ENCODE measurements at places on chromosomes 2 and 18.

DNA sequence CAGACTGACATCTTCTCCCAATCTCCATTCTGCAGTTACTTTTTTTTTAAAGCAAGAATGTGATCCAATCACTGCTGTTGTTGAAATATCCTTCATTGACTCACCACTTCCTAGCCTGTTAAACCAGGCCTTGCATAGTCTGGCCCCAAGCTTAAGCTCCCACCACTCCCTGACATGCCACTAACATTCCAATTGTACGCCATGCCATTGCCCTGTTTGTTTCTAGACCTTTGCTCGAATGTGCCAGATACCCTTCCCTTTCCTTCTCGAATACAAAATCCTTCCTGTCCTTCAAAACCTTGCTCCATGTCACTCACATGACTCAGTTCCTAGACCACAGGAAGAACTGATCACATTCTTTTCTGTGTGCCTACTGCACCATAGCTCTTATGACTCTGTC is 224.2 kb downstream of the CYRIA start:
- no peak for DNase-seq

DNA sequence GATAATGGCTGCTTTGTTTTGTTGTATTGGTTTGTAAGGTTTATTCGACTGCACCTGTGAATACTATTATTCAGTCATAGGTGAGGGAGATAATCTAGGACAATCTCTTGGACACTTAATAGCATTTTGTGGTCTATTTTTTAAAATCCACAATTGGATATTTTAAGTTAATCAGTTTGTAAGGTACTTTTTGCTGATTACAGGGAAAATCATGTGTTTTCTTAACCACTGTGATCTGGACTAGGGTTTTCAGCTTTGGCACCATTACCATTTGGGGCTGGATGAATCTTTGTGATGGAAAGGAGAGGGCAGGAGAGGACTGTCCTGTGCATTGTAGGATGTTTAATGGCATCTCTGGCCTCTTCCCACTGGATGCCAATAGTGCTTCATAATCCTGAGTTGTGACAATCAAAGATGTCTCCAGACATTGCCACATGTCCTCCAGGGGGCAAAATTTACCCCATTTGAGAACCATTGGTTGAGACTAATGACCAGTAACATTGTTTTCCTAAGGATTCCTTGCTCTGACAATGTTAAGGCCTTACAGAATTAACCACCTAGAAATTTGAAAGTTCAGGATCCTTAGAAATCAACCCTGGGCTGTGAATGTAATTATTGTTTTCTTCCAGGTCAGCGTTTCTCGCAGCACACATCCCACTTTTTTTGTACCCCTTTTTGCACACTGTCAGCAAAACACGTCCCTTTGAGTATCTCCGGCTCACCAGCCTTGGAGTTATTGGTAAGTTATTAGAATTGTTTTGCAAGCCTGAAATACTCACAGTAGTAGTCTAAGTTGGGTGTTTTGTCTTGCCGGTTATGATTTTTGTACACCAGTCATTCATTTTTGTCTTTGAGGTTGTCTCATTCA is 15.6 kb downstream of the CNOT9 start:
- DNase-seq, result no peak

- DNase-seq, result peak; percentile 62
Observed at GRCh38 chr2:48356701-48357325, 173.1 kb upstream of the STON1 start.

DNA sequence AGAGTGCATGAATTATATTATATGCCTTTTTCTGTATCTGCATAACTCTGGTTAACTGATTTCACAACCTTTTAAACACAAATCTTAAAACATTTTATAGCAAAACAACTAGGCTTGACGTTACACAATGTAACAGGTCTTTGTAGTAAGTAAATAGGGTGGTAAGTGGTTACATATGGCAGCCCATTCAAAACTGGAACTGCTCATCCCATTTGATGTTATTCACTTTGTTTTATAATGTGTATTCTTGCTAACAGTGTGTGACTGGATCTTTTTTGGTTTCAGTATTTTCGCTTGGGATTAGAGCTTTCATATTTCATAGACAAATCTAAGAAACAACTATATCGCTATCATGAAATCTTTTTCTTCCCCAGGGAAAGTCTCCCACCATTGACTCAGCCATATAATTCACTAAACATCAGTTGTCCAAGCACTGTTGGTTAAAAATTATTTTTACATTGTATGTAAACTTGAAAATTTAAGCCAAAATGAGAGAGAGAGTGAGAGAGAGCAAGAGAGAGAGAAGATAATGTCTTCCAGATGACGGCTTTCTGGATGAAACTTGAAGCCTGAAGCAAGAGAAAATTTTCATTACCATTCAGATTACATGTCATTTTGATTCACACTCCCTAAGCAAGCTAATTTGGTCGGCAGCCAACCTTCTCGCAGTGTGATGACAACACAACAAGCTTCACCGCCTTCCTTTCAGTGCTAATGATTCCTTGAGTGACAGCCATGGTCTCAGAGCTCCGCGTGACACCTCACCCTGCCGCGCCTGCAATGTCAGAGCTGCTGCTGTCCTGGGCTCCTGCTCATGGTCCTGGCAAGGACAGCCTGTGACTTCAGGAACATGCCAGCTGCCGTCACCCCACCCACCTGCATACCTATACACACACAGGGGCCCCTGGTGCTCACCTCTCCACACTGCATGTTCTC is 946.9 kb upstream of the SOX11 start:
- DNase-seq, result no peak

GRCh38 chr2:127941461-127941860 is 55.7 kb upstream of the AMMECR1L start:
- DNase-seq, result no peak

DNA sequence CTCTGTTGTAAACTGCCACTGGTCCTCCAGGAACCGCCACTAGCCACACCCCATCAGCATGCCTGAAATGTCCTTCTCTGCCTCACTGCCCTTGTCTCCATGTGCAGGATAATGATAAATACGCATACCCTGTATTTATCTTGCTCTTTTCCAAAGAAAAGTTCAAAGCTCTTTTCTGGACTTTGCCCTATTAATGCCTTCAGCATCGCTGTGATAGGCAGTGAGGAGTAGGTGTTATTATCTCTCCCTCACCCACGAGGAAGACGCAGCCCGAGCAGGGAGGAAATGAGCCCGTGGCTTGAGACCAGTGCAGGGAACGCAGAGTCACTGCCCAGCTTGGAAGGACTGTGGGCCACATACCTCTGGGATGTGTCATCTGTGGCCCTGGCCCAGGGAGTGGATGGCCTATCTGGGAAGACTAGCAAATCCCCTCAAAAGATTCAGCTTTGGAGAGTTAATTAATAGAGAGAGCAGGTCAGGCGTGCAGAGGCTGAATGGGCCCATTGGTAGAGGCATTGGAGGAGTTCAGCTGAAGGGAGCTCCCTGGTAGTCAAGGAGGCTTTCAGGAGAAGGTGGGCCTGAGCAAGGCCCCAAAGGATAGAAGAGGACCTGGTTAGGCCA is 39.5 kb upstream of the MCFD2 start:
- DNase-seq, result no peak

DNA sequence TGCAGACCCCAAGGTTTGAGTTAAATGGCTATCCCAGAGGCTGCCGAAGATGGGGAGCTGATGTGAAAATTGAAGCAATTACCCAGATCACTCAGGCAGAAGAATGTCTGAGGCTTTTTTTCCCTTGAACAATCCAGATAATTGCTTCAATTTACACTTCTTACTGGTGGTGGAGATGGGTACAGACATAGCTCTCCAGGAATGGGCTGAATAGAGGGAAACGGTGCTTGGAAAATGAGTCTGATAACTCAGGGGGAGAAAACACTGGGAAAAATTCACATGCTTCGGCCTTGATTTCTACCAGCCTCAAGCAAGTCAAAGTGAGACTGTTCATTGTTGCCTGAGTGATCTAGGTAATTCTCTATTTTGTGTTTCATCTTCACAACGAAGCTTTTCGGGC is 9.5 kb upstream of the KIF5C start:
- DNase-seq, result no peak

DNA sequence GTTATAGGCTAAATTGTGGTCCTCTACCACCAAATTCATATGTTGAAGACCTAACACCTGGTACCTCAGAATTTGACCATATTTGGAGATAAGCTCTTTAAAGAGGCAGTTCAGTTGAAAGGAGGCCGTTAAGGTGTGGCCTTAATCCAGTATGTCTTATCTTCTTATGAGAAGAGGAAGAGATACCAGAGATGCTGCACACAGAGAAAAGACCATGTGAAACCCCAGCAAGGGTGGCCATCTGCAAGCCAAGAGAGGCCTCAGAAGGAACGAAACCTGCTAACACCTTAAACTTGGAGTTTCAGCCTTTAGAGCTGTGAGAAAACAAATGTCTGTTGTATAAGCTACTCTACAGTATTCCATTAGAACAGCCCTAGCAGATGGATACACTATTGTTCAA is 528.1 kb upstream of the DCC start:
- DNase-seq, result no peak

DNA sequence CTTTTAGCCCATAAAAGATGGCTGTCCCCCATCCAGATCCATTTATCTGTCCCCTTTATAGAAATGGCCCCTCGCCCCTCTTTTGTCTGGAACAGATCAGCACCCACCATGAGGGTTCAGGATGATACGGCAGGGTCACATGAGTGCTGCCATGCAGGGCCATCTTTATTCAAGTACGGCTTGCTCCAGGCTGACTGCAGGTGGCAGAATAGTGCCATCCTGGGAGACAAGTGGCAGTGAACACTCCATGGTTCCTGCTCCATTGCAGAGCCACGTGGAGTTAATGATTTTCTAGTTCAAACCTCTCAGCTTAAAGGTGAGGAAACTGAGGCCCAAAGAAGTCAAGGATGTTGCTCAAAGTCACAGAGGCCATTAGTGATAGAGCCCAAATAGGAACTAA is 180.6 kb downstream of the CLIP4 start:
- peak; percentile 10 for DNase-seq

DNA sequence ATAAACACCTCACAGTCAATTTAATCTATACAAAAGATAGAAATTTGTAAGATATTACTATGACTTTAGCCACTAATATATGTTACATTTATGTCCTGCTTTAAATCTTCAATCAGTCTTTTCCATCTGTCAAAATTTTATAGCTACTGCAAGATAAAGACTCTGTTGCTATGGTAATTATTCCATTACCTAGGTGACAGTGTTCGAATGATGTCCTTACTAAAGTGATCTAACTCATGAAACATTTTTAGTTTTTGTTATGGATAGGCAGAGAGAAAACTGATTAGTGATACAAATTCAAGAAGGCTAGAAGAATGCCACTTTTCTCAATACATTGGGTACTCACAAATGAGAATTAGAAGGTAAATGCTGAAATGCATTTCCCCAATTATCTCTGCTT is 359.9 kb upstream of the FSHR start:
- DNase-seq, result no peak

DNA sequence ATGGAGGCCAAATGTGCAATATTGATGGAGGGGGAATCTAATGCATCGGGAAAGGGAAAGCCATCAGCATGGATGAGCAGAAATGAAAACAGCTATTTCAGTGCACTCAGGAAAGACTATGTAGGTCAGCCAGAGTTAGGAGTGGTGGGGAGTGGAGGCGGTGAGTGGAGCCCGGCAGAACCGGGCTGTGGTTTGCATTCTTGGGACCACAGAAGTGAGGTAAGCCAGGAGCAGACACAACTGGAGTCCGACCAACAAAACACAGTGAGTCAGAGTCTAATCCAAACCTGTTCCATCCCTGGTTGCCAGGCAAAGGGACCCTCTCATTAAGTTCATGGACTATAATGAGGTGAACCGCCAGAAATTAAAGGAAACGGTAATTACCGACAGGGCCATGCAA is 61.1 kb upstream of the RAB12 start:
- no peak for DNase-seq

DNA sequence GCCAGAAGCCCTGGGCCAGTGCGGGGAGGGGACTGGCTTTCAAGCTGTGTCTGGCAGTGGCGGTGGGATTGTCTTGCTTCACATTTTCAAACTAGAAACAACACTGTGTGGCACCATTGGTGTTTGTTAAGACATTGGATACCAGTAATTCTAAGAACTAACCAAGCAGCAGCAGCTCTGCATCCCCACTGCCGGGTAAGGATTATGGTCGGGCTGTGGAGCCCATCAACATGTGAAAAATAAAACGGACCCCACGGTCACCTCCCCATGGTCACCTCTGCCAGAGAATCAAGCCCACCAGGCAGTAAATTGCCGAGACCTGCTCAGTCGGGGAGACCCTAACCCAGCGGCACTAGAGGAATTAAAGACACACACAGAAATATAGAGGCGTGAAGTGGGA is 65.3 kb downstream of the C18orf63 start:
- DNase-seq, result no peak

GRCh38 chr2:53635694-53636093 is 131.9 kb upstream of the CHAC2 start:
- DNase-seq, result no peak

DNA sequence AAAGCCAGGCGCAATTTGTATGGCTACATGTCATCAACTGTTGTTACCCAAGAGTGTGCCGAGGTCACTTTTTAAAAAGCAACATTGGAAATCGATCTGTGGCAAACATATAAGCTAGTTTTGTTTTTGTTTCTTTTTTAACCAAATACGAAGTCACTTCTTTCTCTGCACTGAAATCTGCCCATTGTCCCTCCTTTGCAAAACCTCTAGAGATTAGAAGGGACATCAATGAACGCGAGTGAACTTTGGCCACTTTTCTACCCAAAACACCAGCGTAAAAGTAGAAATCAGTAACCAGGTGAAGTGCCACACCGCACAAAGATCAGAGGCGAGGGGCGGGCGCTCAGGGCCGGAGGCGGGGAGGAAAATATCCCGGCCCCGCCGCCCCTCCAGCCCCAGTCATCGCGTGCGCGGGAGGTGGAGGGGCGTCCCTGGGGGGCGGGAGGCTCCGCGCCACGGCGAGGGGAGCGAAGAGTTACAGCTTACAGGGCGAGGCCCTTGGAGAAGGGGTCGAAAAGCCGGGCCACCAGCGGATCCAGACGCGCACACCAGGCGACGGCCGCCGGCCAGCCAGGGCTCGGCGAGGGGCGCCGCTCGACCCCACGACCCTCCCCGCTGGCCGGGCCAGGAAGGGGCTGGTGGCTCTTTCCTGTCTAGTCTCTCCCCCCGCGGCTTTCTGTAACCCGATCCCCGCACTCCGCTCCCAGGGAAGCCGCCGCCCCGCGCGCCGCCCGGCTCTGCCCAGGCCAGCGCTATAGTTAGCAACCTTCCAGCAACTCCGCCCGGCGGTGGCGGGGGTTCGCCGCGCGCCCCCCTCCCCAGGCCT is 993 bp downstream of the RBMS1 start:
- DNase-seq, result no peak

GRCh38 chr2:200081236-200081635 is 125.9 kb downstream of the MAIP1 start:
- DNase-seq, result no peak

DNA sequence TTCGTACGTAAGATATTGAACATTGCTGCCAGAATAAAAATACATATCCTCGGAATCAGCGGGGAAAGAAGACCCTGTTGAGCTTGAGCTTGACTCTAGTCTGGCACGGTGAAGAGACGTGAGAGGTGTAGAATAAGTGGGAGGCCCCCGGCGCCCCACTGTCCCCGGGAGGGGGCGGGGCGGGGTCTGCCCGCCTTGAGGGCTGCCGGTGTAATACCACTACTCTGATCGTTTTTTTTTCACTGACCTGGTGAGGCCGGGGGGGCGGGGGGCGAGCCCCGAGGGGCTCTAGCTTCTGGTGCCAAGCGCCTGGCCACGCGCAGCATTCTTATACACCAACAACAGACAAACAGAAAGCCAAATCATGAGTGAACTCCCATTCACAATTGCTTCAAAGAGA is 324.0 kb upstream of the REG3G start:
- DNase-seq, result no peak
